ENCODE measurements at places on chromosomes 2 and 18.

DNA sequence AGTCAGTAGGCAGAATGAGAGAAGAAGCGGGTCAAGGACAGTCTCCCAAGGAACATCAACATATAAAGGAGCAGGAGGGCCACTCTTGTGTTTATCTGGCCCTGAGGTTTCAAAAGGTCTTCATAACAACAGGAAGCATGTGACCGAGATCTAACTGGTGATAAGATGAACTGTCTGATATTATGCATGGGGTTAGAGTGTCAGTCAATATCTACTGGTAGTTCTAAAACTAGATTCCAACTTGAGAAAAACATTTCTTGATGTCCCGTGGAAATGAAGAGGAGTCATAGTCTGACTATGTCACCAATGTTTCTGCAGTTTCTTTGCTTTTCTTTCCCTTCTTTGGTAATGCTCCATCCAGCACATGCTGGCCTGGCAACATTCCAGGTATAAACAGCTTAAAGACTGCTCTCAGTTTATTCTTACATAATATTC is 77.5 kb upstream of the ITPRID2 start:
- H3K36me3 ChIP-seq, result no peaks in the 10 kb centered on the region
- H3K27me3 ChIP-seq, result no peaks in the 10 kb centered on the region
- no peaks in the 10 kb centered on the region for H3K4me1 ChIP-seq
- no peak for DNase-seq
- no peak overlapping the region for H3K27ac ChIP-seq
- no peak overlapping the region for H3K4me3 ChIP-seq

- no peak overlapping the region for H3K27ac ChIP-seq
- no peaks in the 10 kb centered on the region for H3K36me3 ChIP-seq
- H3K4me1 ChIP-seq, result no peaks in the 10 kb centered on the region
- no peak overlapping the region for H3K4me3 ChIP-seq
- no peaks in the 10 kb centered on the region for H3K27me3 ChIP-seq
Measured at GRCh38 chr2:78023356-78023755, 501.2 kb upstream of the LRRTM4 start.

- no peak for DNase-seq
- H3K36me3 ChIP-seq, result no peaks in the 10 kb centered on the region
- peaks cover 3% of the 10 kb centered on the region for H3K4me1 ChIP-seq
- H3K4me3 ChIP-seq, result no peak overlapping the region
Measured at GRCh38 chr2:33136566-33136965, 189.8 kb downstream of the LTBP1 start.

- no peak for DNase-seq
- no peak overlapping the region for H3K4me3 ChIP-seq
- no peak overlapping the region for H3K27ac ChIP-seq
- no peaks in the 10 kb centered on the region for H3K36me3 ChIP-seq
Measured at GRCh38 chr18:79531926-79532312, 136.2 kb downstream of the NFATC1 start.

GRCh38 chr2:48162742-48163141 is 256.4 kb upstream of the FBXO11 start:
- H3K36me3 ChIP-seq, result no peaks in the 10 kb centered on the region
- H3K27me3 ChIP-seq, result no peaks in the 10 kb centered on the region
- H3K4me3 ChIP-seq, result no peak overlapping the region
- H3K4me1 ChIP-seq, result no peaks in the 10 kb centered on the region

DNA sequence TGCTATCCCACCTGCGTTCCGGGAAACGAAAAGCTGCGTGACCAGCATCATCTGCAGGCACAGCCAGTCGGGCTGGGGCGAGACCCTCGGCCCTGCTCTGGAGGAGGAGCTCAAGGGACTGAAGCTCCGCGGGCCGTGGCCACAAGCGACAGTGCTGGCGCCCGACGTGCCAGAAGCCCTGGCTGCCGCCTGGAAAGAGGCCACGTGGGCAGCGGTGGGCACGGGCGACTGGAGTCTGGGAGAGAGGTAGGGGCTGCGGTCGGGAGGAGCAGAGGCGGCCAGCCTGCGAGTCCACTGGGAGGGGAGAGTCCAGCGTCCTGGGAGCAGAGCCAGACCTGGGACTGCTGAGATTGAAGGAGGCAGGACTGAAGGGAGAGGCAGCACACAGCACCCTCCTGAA is 9.2 kb downstream of the DTYMK start:
- H3K36me3 ChIP-seq, result no peaks in the 10 kb centered on the region
- H3K4me3 ChIP-seq, result no peak overlapping the region
- no peaks in the 10 kb centered on the region for H3K27me3 ChIP-seq
- H3K27ac ChIP-seq, result peak overlapping the region; percentile 13
- no peaks in the 10 kb centered on the region for H3K4me1 ChIP-seq
- DNase-seq, result no peak

- no peak overlapping the region for H3K4me3 ChIP-seq
- DNase-seq, result no peak
- H3K4me1 ChIP-seq, result no peaks in the 10 kb centered on the region
- no peaks in the 10 kb centered on the region for H3K27me3 ChIP-seq
- no peak overlapping the region for H3K27ac ChIP-seq
Measured at GRCh38 chr2:136383167-136383566, 265.2 kb upstream of the CXCR4 start.

DNA sequence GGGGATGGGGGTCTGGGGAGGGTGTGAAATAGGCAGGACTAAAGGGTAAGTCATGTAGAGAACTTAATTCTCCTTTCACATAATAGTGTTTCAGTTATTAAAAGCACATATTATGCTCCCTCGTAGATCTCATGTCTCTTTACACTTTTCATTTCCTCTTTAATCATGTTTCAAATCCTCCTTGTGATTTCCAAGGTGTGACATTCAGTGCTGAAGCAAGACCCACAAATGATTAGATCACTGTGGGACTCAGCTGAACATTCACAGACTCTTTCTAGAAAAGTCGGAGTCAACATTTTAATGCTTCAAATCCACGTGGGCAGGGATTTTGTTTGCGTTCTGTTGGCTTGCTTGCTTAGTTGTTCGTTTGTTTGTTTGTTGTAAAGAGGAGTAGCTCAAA is 34.7 kb upstream of the CALCRL start:
- H3K4me3 ChIP-seq, result no peak overlapping the region
- no peak overlapping the region for H3K27ac ChIP-seq
- no peaks in the 10 kb centered on the region for H3K4me1 ChIP-seq
- no peaks in the 10 kb centered on the region for H3K27me3 ChIP-seq

DNA sequence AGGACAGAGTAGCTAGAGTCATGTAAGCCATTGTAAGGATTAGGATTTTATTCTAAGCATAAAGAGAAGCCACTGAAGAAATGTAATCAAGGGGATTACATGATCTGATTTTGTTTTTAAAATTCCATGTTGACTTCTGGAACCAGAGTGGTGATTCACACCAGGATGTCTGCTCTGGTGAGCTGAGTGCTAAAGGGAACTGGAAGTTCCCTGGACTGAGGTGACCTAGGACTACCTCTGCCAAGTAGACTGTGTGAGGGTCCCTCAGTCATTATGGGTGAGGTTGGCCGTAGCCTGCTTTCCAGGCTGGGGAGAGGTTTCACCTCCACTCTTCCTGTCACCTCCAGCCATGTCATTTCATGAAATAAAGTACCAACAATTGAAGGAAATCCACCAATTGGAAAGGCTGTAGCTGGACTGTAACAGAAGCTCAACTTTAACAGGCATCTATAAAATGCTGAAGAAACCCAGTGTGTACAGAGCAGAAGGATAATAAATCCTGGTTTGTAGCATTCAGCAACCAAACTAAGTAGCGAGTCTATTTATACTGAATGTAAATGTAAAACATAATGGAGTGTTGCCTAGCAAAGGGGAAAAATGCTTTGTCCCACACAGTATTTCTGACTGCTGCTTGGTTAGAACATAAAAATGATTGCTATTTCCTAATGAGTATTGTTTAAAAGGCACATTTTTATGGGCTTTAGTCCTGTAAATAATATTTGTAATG is 507.4 kb upstream of the PKDCC start:
- no peak overlapping the region for H3K27ac ChIP-seq
- no peak for DNase-seq
- H3K4me3 ChIP-seq, result no peak overlapping the region
- H3K27me3 ChIP-seq, result no peaks in the 10 kb centered on the region

DNA sequence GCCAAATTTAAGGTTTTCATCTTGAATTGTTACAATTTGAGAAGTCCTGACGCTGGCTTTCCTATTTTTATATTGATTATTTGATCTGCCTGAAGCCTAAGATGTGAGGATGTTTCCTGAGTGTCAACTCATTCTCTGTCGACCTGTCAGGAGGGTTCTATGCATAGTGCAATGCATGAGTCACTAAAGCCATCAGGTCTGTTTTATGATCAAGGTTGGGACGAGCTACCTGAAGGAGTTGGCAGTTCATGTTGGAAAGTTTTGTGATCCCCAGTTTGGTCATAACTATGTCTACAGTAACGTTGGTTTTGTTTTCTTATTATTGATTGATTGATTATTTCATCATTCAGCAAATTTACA is 71.2 kb downstream of the NABP1 start:
- no peak overlapping the region for H3K27ac ChIP-seq
- H3K36me3 ChIP-seq, result no peaks in the 10 kb centered on the region
- DNase-seq, result no peak

DNA sequence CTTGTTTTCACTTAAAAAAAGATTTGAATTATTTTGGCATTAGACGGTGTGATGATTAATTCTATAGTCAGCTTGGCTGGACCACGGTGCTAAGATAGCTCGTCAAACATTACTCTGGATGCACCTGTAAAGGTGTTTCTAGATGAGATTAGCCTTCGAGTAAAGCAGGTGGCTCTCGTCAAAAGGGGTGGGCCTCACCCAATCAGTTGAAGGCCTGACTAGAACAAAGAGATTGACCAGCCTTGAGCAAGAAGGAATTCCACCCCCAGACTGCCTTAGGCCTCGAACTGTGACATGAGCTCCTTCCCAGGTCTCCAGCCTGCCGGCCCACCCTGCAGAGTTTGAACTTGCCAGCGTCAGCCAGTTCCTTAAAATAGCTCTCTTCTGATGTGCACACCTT is 73.4 kb downstream of the TWIST2 start:
- no peak overlapping the region for H3K4me3 ChIP-seq
- no peaks in the 10 kb centered on the region for H3K27me3 ChIP-seq
- DNase-seq, result peak; percentile 40
- no peaks in the 10 kb centered on the region for H3K4me1 ChIP-seq
- H3K27ac ChIP-seq, result no peak overlapping the region

DNA sequence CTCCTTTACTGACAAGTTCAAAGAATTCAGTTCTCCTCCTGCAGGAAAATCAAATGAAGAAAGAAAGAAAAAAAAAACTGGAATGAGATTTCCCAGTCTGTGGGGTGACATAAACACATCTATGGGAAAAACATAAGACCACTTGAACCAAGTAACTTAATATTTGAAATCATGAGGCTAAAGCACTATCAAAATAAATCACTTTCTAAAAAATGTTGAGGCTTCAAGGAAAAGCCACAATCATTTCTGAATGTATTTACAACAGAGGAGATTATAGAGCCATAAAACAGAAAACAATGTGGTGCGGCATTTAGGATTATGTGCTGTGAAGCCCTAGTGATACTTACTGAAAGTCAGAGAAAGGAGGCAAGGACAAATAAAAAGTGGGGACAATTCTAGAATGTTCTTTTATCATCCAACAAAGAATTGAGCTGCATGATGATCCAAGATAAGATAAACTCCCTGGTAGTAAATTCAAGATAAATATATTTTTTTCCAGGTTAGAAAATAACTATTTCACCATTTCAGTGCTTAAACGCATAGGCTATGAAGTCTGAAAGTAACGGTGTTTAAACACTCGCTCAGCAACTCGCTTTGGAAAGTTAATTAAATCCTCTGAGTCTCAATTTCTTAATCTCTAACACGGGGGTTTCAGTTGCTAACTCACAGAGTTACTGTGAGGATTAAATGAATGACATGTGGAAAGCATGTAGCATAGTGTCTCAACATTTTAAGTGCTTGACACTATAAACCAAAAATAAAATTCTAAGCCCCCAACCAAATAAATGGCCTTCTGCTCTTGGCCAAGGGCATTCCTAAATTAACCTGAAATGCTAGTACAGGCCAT is 288.5 kb downstream of the AGPS start:
- H3K27me3 ChIP-seq, result no peaks in the 10 kb centered on the region
- H3K27ac ChIP-seq, result no peak overlapping the region
- no peaks in the 10 kb centered on the region for H3K4me1 ChIP-seq
- DNase-seq, result no peak
- H3K4me3 ChIP-seq, result no peak overlapping the region

DNA sequence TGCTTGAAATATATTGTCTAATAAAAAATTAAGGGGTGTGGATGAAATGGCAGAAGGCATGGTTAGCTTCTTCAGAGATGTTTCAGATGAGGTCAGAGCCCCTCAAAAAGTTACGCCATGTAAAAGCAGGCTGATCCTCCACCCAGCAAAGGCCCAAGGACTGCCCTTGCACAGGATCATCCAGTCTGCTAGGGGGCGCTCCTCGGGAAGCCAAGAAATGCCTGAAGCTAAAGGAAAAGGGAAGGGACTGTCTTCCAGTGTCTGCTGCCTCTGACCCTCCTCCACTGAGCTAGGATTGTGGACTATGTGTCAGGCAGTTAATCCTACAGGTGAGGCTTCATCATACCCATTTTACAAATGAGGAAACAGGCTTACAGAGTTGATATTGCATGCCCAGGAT is 33.8 kb upstream of the TEX51 start:
- no peaks in the 10 kb centered on the region for H3K36me3 ChIP-seq
- H3K4me3 ChIP-seq, result no peak overlapping the region
- no peaks in the 10 kb centered on the region for H3K4me1 ChIP-seq
- DNase-seq, result no peak

DNA sequence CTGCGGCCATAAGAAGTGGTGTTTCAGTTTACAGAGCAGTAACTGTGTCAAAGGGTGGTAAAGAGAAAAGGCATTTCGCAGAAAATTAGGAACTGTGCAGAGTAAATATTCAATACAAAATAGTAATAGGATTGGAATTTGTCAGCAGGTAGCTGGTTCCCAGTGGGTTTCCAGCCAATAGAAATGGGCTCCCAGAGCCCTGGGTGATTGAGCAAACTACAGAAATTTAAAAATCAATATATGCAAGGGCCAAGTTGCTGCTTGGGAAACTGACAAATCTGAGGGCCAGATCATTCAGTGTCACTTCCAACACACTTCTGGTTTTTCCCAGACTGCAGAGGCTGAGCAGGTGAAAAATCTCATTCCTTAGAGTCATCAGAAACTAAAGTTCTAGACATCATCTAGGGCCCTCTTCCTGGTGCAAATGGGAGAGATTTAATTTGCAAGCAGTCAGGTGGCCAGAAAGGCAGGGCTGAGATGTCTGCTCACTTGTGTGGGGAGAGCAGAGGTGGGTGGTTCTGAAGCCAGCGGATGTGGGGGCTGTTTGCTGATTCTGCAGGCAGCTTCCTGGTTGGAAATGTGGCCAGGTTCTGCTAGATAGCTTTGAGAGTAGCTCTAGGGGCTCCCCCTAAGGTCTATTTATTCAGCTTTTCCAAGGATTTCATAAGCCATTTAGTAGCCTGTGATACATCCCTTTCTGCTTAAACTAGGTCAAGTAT is 182.4 kb downstream of the NCK2 start:
- no peaks in the 10 kb centered on the region for H3K36me3 ChIP-seq
- H3K27me3 ChIP-seq, result no peaks in the 10 kb centered on the region
- no peak overlapping the region for H3K4me3 ChIP-seq
- H3K27ac ChIP-seq, result no peak overlapping the region
- no peak for DNase-seq
- H3K4me1 ChIP-seq, result no peaks in the 10 kb centered on the region

GRCh38 chr2:32516567-32516966 is 111.3 kb upstream of the TTC27 start:
- H3K27me3 ChIP-seq, result no peaks in the 10 kb centered on the region
- no peak overlapping the region for H3K27ac ChIP-seq
- no peaks in the 10 kb centered on the region for H3K4me1 ChIP-seq
- no peak for DNase-seq

All from breast epithelium (tissue), 4 donors.